ENCODE measurements at places on chromosomes 2 and 18.

- no peak for DNase-seq
Observed at GRCh38 chr18:905307-905947, 756 bp downstream of the ADCYAP1 start.

DNA sequence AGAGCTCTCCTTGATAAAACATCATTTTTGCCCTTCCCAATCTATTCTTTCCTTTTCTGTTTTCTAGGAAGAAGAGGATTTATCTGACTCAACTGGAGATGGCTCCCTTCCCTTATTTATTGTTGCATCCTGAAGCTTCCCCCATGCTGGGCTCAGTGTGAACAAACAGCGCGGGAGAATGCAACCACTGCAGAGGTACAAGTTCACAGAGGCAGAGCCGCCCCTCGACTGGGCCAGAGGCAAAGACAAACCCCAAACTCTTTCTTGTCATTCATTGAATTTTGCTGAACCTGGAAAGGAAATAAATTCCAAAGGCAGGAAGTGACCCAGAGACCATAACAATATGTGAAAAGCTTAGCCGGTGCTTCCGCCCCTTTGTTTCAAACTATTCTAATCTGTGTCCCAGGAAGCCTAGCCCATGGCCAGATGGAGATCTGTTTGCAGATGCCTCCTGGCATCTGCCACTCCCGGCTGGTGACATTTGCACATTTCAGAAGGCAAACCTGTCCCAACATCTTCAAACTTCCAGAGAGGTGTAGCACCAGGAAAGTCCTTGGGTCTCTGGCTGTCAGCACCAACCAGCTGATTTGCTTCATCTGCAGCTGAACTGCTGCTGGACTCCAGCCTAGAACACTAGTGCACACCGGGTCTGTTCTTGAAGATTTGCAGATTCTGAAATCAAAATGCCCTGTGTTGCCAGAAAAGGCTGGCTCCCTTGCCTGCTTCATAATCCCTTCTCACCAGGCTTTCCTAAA lies 79.4 kb upstream of the MAP4K3 start:
- no peak for DNase-seq

GRCh38 chr2:80499095-80499494 lies 194.5 kb upstream of the LRRTM1 start:
- DNase-seq, result peak; percentile 31

GRCh38 chr2:54052825-54053718 lies 62.3 kb upstream of the ACYP2 start:
- no peak for DNase-seq

GRCh38 chr2:67389286-67389685 lies 7.8 kb upstream of the ETAA1 start:
- DNase-seq, result peak; percentile 74

- DNase-seq, result no peak
Observed at GRCh38 chr2:15995603-15996002, 55.3 kb downstream of the MYCN start.

DNA sequence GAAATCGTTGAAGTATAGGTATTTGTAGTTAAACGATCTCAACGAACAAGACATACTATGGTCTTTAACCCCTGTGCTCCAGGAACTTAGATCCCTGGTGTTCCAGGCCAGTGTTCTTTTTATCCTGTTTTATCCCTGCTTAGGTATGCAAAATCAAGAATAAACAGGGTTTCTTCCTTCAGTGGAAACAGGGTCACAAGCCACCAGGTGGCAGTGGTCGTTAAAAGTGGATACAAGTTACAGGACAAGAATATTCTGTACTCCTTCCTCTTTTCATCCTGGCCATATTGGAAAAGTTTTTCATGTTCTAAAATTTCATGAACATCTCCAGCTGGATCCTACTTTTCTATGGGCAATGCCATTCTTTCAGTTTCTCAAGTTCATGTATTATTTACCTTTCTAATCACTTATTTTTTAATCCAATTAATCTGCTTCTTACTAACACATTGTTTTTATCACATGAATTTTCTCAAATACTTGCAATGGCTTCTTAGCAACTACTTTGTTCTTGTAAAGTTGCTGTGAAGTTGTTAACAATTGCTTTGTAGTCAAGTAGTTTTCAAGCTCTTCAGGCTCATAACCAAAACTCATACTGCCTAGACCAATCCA lies 16.4 kb upstream of the HNMT start:
- peak; percentile 47 for DNase-seq

DNA sequence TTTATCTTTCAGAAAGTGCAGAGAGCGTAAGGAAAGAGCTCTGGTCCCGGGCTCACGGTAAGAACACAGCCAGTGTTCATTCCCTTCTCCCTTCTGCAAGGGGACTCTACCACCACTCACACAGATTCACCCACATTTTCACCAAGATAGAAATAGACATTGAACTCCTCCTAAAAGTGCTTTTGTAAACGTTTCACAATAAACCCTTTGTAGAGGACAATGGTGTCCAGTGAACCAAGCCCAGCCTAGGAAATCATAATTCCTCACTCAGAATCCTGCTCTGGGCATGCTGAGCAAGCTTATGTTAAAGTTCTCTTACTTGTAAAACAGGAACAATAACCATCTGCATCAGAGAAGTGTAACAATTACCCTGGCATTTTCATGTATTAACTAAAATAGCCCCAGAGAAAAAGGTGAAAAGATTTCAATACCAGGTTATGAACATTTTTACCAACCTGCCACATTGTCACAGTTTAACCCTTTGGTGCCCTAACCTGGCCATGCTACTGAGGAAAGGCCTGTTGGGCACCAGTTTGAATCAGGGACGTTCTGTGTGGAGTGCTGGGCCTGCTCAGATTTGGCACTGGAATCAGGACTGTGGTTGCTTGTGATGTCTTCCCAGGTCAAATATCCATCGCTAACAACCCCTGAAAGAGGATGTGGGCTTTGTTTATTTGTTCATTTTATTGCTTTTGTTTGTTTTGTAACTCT lies 22.5 kb upstream of the NDUFV2 start:
- no peak for DNase-seq

DNA sequence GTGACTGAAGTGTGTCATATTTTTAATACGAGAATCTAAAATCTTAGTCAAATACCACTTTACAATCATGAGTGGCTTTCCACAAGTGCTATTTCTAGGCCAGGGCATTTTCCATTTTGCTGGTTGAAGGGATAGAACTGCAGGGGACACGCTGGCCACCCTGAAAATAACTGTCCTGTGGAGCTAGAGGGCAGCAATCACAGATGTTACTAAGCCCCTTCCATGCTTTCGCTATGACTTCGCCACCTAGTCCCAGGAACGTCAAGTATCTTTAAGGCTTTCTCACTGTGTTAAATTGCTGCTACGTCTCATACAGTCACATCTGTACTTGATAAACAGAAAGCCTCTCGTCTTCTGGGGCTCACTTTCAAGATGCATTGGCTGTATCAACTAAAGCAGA lies 171.8 kb downstream of the CDH2 start:
- DNase-seq, result no peak

DNA sequence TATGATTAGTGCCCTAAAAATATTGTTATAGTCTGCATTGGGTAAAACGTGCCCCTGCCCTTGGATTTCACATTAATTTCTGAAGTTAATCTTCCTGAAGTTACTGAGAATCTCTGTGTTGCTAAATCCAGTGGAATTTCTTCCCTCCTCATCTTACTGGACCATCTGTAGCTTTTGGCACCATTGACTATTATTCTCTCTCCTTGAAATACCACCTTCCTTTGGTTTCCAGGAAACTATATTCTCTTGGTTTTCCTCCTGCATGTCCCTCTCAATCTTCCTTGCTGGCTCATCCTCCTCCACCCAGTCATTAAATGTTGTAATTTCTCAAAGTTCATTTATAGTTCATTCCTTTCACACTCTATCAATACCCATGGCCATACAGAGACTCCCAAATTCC lies 110.6 kb upstream of the SLC35G4 start:
- peak; percentile 63 for DNase-seq

DNA sequence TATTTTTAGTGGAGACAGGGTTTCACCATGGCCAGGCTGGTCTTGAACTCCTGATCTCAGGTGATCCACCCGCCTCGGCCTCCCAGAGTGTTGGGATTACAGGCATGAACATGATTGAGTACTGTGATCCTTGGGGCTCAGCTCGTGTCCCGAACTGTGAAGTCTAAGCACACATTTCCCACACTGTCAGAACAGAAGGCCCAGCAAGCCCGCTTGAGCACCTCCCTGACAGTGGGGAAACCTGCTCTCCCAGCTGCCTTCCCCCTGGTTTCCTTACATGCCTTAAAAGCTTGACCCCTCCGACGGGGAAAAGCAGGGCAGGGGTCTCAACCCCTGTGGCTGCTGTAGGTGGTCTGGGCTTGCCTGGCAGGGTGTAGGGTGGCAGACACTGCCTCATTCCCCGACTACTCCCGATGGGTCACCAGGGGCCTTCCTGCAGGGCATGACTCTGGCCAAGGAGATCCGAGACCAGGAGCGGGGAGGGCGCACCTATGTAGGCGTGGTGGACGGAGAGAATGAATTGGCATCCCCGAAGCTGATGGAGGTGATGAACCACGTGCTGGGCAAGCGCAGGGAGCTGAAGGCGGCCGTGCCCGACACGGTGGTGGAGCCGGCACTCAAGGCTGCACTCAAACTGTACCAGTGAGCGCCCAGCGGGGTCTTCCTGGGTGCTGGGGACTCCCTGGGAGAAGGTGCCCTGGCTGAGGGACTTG lies 10.1 kb downstream of the VIL1 start:
- no peak for DNase-seq

DNA sequence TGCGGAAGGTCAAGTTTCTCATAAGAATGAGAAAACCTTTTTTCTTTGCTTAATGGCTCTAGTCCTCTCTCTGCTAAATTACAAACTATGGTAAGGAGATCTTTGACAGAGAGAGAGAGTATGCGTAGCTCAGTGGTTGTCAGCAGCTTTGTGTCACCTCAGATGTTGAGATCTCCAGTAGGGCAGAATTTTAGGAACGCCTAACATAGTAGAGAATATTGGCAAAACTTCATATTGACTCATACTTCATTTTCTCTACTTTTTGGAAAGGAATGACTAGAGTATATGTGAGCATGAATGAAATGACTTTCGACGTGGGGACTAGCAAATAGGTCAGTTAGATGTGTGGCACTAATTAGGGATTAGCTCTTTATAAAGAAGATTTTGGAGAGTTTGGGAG lies 64.0 kb downstream of the WDR7 start:
- peak; percentile 1 for DNase-seq

- DNase-seq, result no peak
Observed at GRCh38 chr2:4604767-4605166, 901.4 kb downstream of the DCDC2C start.

GRCh38 chr2:12665334-12665733 lies 51.4 kb upstream of the TRIB2 start:
- no peak for DNase-seq

DNA sequence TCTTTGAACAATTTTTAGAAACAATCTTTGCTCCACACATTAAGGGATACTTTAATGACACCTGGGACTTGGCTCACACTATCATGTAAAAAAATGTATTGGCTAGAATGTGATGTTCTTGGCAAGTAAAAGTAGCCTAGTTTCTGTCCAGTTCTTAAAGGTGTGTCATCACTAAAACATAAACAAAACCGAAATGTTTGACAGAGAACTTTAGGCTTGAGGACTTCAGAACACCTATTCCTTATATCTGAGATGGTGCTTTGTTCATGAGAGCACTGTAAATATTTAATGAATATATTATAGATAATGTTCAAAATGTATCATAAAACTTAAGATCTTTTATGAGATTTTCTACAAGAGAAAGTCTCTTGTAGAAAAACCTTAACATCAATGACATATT lies 19.8 kb upstream of the HNRNPA3 start:
- DNase-seq, result no peak

DNA sequence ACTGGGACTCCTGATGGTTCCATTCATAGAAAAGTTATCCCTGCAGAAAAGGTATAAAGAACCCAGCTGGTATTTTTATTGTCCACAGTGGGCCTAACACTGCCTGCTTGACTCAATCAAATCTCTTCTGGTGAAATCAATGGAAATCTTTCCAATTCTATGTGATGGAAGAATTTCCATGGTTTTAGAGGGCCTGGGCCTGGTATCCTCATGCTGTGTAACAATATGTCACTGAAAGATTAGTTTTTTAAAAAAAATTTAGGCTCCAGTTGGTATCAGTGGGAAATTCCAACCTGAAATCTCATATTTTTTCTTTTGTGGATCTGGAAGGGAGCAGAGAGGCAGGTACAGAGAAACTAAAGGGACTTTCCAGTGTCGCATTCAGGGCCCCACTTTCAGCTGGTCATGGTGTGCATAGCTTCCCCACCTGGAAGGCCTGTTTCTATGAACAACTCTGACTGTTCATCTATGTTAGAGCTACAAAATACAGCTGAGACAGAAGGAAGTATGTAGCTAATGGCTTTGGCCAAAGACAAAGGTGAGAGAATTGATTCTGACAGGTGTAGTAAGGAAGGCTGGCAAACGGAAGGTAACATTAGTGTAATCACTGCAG lies 20.9 kb downstream of the NEB start:
- no peak for DNase-seq

DNA sequence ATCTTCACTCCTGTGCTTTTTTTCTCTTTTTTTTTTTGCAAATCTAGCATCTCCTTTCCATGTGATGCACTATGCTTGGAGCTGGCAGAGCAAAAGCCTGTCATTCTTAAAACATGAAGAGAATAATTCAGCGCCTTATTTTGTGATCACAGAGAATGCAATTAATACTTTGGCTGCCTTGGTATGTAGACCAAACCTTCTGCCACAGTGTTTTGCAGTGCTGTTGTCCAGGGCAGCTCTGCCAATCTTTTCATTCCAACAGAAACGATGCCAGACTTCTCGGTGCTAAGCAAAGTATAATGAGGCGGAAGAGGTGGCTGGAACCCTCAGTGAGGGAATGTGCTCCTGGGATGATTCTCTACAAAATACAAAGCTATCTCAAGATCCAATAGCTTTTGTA lies 25.6 kb downstream of the BCL2 start:
- no peak for DNase-seq

DNA sequence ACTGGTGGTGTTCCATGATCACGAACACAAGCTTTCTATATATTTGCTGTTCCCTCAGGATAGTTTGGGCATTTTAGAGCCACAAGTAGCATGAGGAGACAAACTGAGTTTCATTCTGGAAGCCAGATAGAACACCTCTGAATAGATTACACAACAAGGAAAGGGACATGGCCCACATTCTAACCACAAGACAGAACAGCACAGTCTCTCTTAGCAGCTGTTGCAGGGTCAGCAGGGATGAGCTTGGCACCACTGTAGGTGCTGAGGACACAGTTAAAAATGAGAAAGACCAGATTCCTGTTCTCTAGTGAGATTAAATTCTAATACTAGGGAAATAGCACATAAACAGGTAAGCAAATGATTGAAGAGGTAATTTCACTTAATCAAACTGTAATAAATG lies 235.3 kb downstream of the ZNF407 start:
- no peak for DNase-seq

GRCh38 chr18:75221397-75221796 lies 10.8 kb downstream of the TSHZ1 start:
- no peak for DNase-seq

- DNase-seq, result no peak
Observed at GRCh38 chr2:101332885-101333766, 24.6 kb upstream of the RNF149 start.

DNA sequence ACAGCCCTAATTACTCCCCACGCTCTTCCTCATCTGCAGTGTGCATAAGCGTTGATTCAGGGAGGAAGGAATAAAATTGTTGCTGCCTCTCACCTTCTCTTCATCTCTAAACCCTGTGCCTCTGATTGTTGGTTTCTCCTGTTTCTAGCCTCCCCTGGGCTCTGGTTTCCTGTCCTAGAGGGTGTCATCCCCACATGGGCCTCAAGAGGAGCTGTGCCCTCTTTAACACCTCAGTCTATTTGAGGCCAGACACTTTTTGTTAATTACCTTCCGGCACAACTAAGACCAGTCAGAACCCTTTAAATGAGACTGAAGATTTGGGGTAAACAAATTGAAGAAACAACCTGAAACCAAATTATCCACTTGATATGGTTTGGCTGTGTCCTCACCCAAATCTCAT lies 9.7 kb downstream of the CTAGE1 start:
- no peak for DNase-seq

Data from astrocyte (in vitro differentiated cells and primary cell).